BJ (cell line): ENCODE measurements at places on chromosomes 1 and 21.

GRCh38 chr1:192691041-192691440 lies 55.1 kb downstream of the RGS13 start:
- no peak for DNase-seq

DNA sequence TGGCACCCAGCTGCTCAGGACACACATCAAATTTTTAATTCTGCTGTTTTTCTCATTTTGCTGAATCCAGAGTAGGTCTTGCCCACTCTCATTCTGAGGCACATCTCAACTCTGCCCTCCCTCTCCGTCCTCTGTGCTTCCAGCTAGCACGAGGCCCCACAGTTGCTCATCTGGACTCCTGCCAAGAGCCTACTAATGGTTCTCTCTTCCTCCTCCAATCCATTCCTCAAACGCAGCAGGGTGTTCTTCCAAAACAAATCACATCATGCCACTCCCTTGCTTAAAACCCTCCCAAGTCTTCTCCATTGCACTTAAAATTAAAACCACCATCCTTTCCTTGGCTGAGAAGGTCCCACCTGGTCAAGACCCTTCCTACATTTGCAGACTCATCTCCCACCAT lies 49.8 kb upstream of the SCAF4 start:
- no peak for DNase-seq

DNA sequence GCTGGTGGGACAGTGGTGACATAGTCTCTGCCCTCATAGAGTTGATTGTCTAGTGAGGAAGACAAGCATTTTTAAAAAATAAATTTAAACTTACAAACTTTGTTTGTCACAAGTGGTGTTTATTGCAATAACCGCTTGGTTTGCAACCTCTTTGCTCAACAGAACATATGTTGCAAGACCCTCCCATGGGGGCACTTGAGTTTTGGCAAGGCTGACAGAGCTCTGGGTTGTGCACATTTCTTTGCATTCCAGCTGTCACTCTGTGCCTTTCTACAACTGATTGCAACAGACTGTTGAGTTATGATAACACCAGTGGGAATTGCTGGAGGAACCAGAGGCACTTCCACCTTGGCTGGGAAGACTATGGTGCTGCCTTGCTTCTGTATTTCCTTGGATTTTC lies 58.4 kb downstream of the LAMC2 start:
- DNase-seq, result no peak

DNA sequence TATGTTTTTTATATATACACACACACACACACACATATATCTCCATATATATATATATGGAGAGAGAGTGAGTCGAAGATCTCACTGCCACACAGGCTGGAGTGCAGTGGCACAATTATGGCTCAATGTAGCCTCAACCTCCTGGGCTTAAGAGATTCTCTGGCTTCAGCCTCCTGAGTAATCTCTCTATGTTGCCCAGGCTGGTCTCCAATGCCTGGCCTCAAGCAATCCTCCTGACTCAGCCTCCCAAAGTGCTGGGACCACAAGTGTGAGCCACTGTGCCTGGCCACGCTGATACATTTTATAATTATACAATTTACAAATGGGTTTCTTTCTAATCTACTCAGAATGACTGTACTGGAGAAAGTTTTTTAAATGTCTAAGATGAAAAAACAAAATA lies 664.2 kb downstream of the PTPRC start:
- no peak for DNase-seq

- no peak for DNase-seq
Measured at GRCh38 chr1:91559838-91560565, 59.4 kb downstream of the CDC7 start.

DNA sequence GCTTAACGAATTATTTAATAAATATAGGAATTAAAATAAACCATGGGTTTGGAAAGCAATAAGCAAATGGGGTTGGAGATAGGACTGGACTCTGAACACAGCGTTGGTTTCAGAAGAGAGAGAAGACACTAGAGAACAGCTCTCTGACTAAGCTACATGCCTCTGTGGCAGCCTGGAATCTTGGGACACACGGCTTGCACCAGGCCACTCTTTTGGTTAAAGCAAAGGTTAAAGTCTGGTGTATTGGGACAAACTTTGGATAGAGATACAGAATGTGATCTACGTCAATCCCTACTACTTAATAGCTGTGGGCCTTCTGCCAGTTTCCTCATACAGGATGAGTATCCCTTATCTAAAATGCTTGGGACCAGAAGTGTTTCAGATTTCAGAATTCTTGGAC lies 49.7 kb upstream of the HSD17B7 start:
- no peak for DNase-seq

- no peak for DNase-seq
Measured at GRCh38 chr1:46199233-46199749, 1.1 kb upstream of the POMGNT1 start.

GRCh38 chr21:41754479-41754891 lies 12.4 kb downstream of the RIPK4 start:
- no peak for DNase-seq

- DNase-seq, result no peak
Measured at GRCh38 chr1:244089561-244089960, 38.5 kb downstream of the ZBTB18 start.
